ENCODE measurements at places on chromosomes 4 and X.

GRCh38 chr4:158051401-158052235, 121.2 kb downstream of the GASK1B start:
- H3K4me1 ChIP-seq = no peaks in the 10 kb centered on the region
- DNase-seq = no peak
- no peaks in the 10 kb centered on the region for H3K27me3 ChIP-seq

- H3K27ac ChIP-seq = no peak overlapping the region
- H3K4me1 ChIP-seq = no peaks in the 10 kb centered on the region
- no peaks in the 10 kb centered on the region for H3K36me3 ChIP-seq
- DNase-seq = no peak
Observed at GRCh38 chr4:112552668-112553067, 36.7 kb upstream of the NEUROG2 start.

DNA sequence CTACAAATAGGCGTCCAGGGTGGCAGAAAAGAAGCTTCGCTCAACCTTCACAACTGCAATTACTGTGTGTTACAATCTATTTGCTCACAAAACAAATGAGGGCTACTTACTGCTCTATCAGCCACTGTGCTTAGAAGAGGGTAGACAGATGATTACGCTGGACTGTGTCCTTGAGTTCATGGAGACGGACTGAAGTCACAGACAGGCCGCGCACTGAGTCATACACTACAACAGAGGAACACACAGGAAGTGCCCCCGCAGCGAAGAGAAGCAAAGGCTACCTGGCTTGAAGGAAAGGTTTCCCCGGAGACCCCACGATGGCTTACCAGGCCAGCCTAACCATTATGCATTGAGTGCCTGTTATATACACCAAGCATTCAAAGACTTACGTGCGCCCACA, 25.6 kb downstream of the FAT1 start:
- H3K4me3 ChIP-seq = no peak overlapping the region
- H3K27ac ChIP-seq = no peak overlapping the region
- H3K36me3 ChIP-seq = peaks cover 3% of the 10 kb centered on the region
- no peaks in the 10 kb centered on the region for H3K27me3 ChIP-seq

- no peaks in the 10 kb centered on the region for H3K27me3 ChIP-seq
- no peak overlapping the region for H3K27ac ChIP-seq
- no peaks in the 10 kb centered on the region for H3K36me3 ChIP-seq
Observed at GRCh38 chrX:39073131-39073530, 271.9 kb downstream of the MID1IP1 start.

GRCh38 chr4:89425023-89425422, 117.4 kb upstream of the GPRIN3 start:
- H3K36me3 ChIP-seq = no peaks in the 10 kb centered on the region
- DNase-seq = no peak
- no peak overlapping the region for H3K27ac ChIP-seq
- no peaks in the 10 kb centered on the region for H3K27me3 ChIP-seq
- H3K4me3 ChIP-seq = no peak overlapping the region
- H3K4me1 ChIP-seq = no peaks in the 10 kb centered on the region

GRCh38 chr4:148964456-148964855, 522.2 kb upstream of the NR3C2 start:
- no peak overlapping the region for H3K4me3 ChIP-seq
- no peaks in the 10 kb centered on the region for H3K36me3 ChIP-seq
- no peak overlapping the region for H3K27ac ChIP-seq
- DNase-seq = no peak

DNA sequence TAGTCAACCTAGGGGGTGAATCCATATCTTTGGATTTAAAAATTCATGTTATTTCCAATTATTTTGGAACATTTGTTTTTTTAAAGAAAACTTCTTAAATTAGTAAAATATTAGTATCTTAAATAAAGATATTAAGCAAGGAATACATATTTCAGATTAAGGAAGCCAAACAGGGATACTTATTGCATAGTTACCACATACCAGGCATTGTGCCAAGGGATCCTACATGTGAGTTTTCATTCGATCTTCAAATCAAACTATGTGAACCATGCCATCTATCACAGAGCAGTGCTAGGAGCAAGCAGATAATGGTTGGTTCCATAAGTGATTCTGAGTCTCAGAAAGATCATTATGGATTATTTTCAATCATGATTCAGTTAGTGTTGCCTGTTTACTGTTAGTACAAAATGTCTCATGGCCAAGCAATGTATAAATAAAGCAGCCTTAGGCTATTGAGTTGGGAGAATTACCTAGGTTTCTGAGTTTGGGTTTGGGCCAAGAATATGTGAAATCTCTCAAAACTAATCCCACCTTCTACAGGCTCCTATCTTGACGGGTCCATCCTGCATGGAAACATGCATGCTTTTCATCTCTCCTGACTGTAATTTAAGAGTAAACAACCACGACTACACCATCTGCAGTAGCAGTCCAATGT, 176.7 kb downstream of the NPFFR2 start:
- H3K27ac ChIP-seq = no peak overlapping the region
- H3K27me3 ChIP-seq = no peaks in the 10 kb centered on the region
- no peak for DNase-seq
- H3K36me3 ChIP-seq = no peaks in the 10 kb centered on the region

DNA sequence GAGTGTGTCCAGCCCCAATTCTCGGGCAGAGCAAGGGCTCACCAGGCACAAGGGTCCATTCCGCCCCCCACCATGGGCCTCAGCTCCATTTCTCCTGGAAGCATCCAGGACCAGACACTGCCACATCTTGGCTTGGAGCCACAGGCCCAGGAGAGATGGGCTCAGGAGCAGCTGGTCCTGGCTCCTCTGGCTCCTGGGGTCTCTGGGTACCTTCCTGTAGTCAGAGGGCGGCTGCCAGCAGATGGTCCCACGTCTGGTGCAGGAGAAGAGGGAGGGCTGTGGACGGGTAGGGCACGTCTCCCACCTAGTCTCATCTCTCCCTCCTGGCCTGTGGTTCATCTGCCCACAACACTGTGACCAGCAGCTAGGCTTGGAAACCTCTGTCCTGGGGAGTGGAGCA, 8.0 kb downstream of the ATP2B3 start:
- no peak for DNase-seq
- no peak overlapping the region for H3K4me3 ChIP-seq
- no peaks in the 10 kb centered on the region for H3K27me3 ChIP-seq
- H3K36me3 ChIP-seq = no peaks in the 10 kb centered on the region

- no peaks in the 10 kb centered on the region for H3K4me1 ChIP-seq
- no peak overlapping the region for H3K4me3 ChIP-seq
- no peaks in the 10 kb centered on the region for H3K27me3 ChIP-seq
- no peak for DNase-seq
- no peak overlapping the region for H3K27ac ChIP-seq
Observed at GRCh38 chrX:2819345-2820135, 9.2 kb upstream of the GYG2 start.

GRCh38 chrX:42616981-42617380, 161.0 kb downstream of the PPP1R2C start:
- H3K4me3 ChIP-seq = no peak overlapping the region
- no peak for DNase-seq
- H3K36me3 ChIP-seq = no peaks in the 10 kb centered on the region
- H3K4me1 ChIP-seq = no peaks in the 10 kb centered on the region
- no peaks in the 10 kb centered on the region for H3K27me3 ChIP-seq

- H3K4me1 ChIP-seq = no peaks in the 10 kb centered on the region
- H3K36me3 ChIP-seq = no peaks in the 10 kb centered on the region
- H3K27me3 ChIP-seq = no peaks in the 10 kb centered on the region
- H3K4me3 ChIP-seq = no peak overlapping the region
- no peak overlapping the region for H3K27ac ChIP-seq
Observed at GRCh38 chrX:39921838-39922237, 175.9 kb downstream of the BCOR start.

GRCh38 chr4:75598390-75598789, 31.9 kb downstream of the CDKL2 start:
- H3K4me3 ChIP-seq = no peak overlapping the region
- H3K4me1 ChIP-seq = no peaks in the 10 kb centered on the region

DNA sequence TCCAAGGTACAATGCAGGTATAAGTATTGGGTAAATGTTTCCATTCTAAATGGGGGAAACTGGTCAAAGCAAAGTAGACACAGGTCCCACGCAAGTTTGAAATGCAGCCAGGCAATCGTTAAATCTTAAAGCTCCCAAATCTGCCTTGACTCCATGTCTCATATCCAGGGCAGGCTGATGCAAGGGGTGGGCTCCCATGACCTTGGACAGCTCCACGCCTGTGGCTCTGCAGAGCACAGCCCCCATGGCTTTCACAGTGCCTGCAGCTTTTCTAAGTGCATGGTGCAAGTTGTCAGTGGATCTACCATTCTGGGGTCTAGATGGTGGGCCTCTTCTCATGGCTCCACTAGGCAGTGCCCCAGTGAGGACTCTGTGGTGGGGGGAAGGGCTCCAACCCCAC, 436.4 kb downstream of the DMD start:
- H3K36me3 ChIP-seq = no peaks in the 10 kb centered on the region
- no peaks in the 10 kb centered on the region for H3K27me3 ChIP-seq
- H3K27ac ChIP-seq = no peak overlapping the region
- DNase-seq = no peak
- no peaks in the 10 kb centered on the region for H3K4me1 ChIP-seq

DNA sequence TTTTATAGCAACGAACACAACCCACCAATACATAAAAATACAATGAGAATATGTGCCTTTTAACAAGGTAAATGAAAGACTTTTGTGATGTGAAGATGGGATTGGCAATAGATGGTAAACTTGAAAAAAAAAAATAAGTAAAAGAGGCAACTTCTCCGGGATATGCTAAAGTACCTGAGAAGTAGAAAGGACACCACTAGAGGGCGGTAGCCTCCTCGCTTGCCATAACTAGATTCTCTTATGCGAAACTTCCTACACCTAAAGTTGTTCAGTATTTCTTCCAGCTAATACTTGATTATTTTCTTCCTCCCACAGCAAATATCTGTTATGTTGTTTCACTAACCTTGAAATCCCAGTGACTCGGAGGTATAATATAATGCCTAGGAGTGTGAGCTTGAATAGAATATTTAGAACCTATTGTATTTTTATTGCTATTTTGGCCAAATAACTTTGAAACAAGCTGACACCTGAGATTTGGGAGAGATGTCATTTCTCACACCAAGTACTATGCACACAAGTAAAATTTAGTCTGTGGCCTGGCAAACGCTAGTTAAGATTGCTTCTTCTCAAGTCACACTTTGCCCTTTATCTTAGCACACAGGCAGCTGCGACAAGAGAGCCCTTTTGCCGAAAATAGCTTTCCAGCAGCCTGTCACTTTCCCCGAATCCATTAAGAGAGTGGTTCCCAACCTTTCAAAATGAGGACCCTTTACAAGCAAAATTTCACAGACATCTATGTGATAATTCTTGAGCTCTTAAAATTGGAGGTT, 44.9 kb upstream of the PDLIM5 start:
- no peaks in the 10 kb centered on the region for H3K36me3 ChIP-seq
- H3K4me3 ChIP-seq = no peak overlapping the region
- peak; percentile 76 for DNase-seq
- H3K4me1 ChIP-seq = peaks cover 5% of the 10 kb centered on the region

DNA sequence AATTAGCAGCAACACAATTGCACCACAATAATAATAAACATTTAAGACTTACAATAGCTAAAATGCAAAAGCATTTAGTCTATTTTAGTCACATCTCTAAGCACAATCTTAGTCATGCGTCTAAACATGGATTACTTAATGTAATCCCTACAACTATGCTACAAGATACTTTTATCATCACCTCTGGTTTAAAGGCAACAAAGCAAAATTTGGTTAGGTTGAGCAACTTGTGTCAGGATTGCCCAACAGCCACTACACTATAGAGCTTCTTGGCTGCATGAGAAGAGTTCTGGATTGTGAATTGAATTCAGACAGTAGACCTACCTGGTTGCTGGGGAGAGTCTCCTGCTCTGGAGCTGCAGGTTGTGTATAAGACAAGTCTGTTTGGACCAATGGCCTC, 146.5 kb upstream of the PUDP start:
- no peaks in the 10 kb centered on the region for H3K36me3 ChIP-seq
- H3K4me3 ChIP-seq = no peak overlapping the region
- no peaks in the 10 kb centered on the region for H3K4me1 ChIP-seq
- no peaks in the 10 kb centered on the region for H3K27me3 ChIP-seq
- no peak for DNase-seq
- no peak overlapping the region for H3K27ac ChIP-seq

DNA sequence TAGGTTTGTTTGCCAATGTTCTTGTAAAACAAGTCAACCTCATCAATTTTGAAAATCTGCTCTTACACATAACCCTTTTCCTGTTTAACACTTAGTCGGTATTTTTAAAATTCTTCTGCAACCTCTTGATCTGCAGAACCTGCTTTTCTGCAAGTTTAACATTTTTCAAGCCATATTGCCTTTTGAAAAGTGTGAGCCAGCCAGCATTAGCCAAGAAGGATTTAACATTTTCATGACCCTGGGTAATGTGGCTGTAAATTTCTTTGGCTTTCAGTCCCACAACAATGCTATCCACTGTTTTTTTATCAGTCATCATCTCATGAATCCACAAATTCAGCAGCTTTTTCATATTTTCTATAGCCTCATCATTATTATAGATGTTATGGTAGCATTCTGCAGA, 956.5 kb downstream of the FAT4 start:
- no peak for DNase-seq
- no peak overlapping the region for H3K4me3 ChIP-seq
- no peak overlapping the region for H3K27ac ChIP-seq
- no peaks in the 10 kb centered on the region for H3K4me1 ChIP-seq

GRCh38 chr4:137471895-137472294, 60.4 kb downstream of the PCDH18 start:
- H3K4me3 ChIP-seq = no peak overlapping the region
- no peaks in the 10 kb centered on the region for H3K4me1 ChIP-seq
- H3K27me3 ChIP-seq = no peaks in the 10 kb centered on the region
- H3K36me3 ChIP-seq = no peaks in the 10 kb centered on the region

DNA sequence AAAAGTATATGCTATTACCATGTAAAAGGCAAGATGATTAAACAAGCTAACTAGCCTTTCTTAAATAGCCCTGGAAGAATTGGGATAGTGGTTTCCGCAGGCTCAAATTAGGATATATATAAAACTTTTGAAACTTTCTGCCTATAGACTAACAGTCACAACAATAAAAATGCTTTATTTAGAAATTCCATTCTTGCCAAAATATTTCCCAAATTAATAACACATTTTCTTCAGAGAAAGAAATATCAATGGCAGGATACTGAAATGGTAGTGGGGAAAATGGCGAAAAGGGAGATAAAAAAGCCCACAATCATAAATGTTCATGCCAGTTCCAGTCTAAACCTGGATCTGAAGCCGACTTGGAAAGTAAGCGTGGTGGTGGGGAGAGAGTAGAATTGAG, 56.0 kb downstream of the MAD2L1 start:
- H3K4me3 ChIP-seq = no peak overlapping the region
- H3K4me1 ChIP-seq = no peaks in the 10 kb centered on the region
- DNase-seq = no peak
- H3K36me3 ChIP-seq = no peaks in the 10 kb centered on the region
- H3K27ac ChIP-seq = no peak overlapping the region

- no peak overlapping the region for H3K4me3 ChIP-seq
- H3K36me3 ChIP-seq = no peaks in the 10 kb centered on the region
- H3K27ac ChIP-seq = no peak overlapping the region
- DNase-seq = no peak
- peaks cover 7% of the 10 kb centered on the region for H3K4me1 ChIP-seq
Observed at GRCh38 chr4:38734911-38735310, 47.9 kb downstream of the TLR10 start.

- H3K27me3 ChIP-seq = no peaks in the 10 kb centered on the region
- H3K4me1 ChIP-seq = peaks cover 5% of the 10 kb centered on the region
- H3K36me3 ChIP-seq = no peaks in the 10 kb centered on the region
- no peak overlapping the region for H3K27ac ChIP-seq
- H3K4me3 ChIP-seq = no peak overlapping the region
Observed at GRCh38 chr4:1608196-1608820, 75.8 kb downstream of the FAM53A start.
